SW 1271 (cell line): ENCODE measurements at places on chromosomes 1 and 21.
A peak's percentile ranks its signal among the peaks of the same experiment; 100 is the strongest.

DNA sequence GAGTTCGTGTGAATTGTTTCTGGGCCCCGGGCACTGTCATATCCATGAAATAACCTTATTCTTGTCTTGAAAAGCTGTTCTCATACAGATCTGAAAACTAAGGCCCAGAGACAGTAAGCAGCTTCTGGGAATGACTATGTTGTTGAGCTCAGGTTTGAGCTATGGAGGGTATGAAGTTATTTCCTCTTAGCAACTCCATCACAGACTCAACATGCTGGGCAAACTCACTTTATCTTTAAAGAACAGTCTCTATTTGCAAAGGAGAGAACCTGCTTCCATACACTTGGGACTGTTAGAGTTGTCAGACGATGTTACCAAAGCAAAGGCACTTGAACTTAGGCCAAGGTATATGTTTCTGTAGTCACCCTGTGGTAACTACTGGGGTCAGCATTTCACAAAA is 90.0 kb downstream of the GPR88 start:
- no peak for DNase-seq

DNA sequence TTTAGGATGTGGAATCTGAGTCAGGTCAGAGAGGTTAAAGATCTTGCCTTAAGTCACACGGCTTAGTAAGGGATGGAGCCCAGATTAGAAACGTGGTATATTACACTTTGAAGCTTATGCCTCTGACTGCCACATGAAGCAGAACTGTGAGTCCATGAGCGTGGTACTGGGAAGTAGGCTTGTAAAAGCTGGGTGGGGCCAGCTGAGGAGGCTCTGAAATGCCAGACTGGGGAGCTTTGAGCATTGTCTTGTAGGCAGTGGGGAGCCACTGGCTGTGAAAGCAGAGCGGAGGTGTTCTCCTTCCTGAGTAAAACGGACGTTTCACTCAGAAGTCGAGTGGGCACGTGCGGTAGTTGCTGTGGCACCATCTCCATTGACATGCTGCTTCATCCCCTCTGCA is 72.6 kb upstream of the USP24 start:
- no peak for DNase-seq

GRCh38 chr1:11320153-11320936 is 47.3 kb downstream of the UBIAD1 start:
- no peak for DNase-seq

DNA sequence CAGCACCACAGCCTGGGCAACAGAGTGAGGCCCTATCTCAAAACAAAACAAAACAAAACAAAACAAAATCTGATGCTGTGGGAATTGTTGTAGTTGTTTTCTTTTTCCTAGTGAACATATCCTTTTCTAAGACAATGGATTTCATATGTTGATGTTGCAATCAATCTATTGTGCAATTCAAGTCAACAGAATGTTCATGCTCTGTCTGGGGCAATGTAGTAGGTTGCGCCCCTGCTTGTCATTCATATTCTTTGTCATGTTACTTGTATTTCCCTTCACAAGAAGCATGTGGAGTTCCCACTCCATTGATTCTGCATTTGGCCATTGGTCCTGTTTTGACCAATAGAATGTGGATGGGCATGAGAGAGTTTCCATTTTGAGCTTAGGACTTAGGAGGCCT is 223.9 kb downstream of the DUSP10 start:
- no peak for DNase-seq

DNA sequence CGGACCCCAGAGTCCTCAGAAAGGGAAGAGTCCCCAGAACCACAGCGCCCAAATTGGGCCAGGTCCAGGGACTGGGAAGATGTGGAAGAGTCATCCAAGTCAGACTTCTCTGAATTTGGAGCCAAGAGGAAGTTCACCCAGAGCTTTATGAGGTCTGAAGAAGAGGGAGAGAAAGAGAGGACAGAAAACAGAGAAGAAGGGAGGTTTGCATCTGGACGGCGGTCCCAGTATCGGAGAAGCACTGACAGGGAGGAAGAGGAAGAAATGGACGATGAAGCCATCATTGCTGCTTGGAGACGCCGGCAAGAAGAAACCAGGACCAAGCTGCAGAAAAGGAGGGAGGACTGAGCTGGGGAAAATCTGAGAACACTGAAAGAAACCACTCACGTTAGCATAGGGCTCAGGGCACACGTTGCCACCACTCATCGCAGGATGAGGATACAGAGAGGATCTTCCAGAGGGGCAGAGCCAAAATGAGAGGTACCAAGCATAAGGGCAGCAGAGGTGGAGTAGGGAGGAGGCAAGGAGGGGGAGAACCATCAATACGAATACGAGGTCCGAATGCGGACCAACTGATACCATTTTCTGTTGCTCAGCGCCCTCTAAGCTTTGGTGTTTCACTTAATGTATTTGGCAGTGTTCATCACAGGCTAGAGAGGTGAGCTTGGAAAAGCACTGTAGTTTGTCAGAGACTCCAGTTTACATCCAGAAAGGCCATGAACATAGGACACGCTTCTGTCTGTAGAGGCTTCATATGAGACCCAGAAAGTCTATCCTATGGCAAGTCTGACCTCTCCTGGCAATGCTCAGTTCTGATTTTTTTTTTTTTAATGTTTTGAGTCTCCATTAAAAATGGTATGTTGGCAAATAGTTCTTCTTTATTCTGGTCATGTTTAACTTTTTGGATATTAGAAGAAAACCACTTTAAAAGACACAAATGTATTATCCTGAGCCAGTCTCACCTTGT is 34.7 kb downstream of the STYXL2 start:
- no peak for DNase-seq

DNA sequence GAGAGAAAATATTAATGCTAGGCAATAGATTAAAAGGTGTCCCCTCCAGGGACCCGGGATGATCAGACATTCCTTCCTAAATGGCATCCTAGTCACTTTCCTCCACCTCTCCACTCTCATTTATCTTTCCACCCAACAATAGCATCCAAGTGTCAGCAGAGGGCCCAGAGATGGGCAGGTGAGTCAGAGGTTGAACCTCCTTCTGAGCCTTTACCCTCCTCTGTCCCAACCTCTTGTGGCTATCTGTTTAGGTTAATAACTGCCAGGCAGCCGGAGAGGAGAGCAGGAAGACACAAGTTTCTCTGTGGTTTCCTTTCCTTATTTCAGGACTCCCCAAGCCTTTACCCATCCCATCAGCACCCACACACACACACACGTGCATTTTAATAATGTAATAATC is 4.1 kb downstream of the GJA5 start:
- no peak for DNase-seq

GRCh38 chr1:85374160-85374559 is 90.8 kb downstream of the DDAH1 start:
- DNase-seq, result no peak

- DNase-seq, result no peak
These were observed 217.3 kb upstream of the FGGY start for GRCh38 chr1:59079434-59080140.

- no peak for DNase-seq
These were observed 95.9 kb upstream of the COA6 start for GRCh38 chr1:234277161-234277868.

GRCh38 chr1:208175508-208175895 is 68.7 kb downstream of the PLXNA2 start:
- DNase-seq, result no peak

DNA sequence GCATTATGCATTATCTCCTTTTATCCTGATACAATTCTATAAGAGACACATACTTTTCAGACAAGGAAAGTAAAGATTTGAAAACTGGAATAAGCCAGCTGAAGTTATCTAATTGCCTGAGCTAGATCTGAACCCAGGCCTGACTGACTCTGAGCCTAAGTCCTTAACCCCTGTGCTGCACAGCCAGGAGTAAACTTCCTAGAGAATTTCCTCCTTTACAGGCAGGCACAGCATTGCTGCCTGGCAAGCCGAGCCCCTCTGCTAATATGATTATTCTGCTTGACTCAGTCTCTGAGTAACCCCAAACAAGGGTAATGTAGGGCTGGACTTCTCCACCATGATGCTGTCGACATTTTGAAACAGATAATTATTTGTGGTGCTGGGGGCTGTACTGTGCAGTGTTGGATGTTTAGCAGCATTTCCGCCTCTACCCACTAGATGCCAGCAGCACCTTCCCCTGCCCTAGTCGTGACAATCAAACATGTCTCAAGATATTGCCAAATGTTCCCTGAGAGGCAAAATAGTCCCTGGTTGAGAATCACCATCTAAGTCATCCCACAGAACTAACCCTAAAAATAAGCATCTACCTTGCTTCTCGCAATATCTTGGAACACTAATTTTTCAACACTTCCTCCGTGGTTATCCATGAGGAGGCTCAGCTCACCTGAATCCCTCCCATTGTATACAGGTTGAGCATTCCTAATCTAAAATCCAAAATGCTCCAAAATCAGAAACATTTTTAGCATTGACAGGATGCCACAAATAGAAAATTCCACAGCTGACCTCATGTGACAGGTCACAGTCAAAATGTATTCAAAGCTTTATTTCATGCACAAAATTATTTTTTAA is 18.5 kb downstream of the CAMK1G start:
- DNase-seq, result no peak

DNA sequence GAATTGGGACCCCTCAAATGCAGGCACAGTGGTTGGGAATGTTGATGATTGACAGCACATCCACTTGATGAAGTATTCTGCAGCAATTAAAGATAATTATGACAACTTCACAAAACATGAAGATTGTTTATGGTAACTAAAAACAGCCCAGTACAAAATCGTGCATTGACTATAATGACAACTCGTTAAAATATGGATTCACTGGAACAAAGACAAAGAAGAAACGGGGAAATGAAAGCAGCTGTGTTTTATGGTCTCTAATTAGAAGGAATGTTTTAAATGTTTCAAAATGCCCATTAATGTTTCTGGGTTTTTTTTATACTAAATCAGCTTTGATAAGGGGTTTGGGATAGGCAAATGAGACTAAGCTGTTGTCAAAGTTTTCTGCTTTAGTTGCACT is 36.1 kb downstream of the NIPAL3 start:
- DNase-seq, result no peak

GRCh38 chr1:8871965-8872399 is 6.5 kb downstream of the ENO1 start:
- no peak for DNase-seq

GRCh38 chr21:31351438-31351837 is 7.4 kb upstream of the TIAM1 start:
- DNase-seq, result peak; percentile 32

DNA sequence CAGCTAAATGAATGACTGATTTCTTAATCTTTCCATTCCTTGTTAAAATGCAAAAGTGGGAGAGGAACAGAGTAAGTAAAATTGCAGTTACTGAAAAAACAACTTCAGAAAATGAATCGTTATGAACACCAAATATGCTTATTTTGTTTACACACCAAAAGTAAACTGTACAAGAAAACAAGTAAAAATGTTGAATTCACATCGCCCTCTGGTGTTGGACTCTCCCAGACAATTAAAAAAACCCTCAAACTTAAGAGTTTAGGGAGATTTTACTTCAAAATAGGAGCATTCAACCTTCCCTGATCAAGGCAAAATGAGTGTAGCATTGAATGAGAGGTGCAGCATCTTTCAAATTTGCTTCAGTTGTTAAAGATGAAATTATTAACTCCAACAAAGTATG is 19.4 kb upstream of the ESRRG start:
- DNase-seq, result no peak

DNA sequence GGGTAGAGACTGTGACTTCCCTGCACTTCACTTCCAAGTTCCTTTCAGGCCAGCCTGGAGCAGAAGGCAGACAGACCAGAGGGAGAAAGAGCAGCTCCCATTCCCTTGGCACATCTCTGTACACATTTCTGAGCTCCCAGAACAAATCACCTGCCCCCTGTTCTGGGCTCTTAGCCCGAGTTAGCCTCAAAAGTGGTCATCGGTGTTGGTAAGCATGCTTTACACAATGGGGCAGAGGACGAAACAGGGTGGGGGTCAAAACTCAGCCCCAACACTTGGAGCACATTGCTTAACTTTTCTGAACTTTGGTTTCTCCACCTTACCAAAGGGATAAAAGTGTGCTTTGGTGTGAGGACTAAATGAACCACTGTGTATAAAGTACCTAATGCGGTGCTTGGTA is 98.7 kb downstream of the DAB1 start:
- DNase-seq, result no peak

GRCh38 chr1:59730302-59730701 is 84.4 kb upstream of the HOOK1 start:
- no peak for DNase-seq

DNA sequence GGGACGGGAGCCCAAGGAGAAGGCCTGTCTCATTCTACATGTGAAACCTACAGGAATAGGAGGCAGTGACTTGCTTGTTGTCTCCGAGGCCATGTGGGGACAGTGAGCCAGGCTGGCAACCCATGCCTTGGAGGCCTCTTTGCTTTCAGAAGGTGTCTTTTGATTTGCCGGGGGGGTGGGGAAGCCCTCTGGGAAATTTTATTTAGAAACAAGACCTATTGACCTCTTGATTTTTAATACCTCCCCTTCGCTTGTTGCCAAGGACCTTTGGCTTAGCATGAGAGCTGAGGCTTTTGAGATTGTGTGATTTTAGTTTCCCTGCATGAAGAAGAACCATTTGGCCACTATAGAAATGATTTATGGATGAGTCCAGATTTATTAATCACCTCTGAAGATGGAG is 4.1 kb downstream of the ARMH1 start:
- no peak for DNase-seq

DNA sequence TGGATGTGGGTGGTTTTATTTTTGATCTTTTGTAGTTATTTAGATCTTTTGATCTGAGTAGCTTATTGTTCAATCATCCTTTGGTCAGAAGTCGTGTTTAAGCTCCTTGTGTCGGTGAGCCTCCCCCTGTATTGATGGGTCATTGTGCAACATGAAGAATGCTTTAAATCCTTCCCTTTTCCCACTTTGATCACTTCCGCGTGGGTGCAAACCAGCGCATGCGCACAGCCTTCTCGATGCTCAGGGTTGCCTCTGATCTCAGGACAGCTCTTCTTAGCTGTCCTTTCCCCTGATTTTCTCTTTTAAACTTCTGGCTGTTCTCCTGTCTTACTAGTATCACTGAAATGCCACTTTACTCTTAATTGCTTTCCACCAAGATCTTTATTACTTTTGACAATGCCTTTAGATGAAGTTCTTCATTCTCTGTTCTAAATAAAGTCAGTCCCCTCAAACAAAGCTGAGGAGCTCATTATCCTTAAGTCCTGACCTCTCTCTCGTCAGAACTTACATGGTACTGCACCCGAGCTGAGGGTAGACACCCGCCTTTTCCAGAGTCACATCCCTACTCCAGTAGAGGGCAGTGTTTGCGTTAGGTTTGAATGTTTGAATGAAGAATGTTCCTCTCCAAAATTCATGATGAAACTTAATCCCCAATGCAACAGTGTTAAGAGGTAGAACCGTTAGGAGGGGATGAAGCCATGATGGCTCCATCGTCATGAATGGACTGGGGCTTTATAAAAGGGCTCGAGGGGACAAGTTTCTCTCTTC is 547.9 kb upstream of the TMPRSS15 start:
- DNase-seq, result no peak

DNA sequence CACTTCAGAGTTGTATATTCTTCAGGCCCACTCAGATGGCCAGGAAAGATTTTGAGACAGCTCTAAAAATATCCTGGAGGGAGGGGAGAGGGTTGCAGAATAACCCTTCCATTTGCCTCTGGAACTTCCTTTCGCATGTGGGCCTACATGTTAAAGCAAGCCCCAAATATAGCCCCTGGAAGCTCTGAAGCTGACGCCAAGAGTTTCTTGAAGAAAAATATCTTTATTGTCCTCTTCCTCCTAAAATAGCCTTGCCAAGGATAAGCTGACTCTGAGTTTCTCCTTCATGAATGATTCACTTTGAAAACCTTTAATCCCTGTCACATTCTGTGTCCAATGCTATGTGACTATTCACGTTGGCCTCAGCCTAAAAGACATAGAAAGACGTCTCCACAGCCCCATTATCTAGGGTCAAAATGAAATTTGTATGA is 6.4 kb downstream of the C1orf116 start:
- no peak for DNase-seq
